ENCODE measurements at places on chromosomes 5 and 9.
A peak's percentile ranks its signal among the peaks of the same experiment; 100 is the strongest.

GRCh38 chr5:132506094-132506692, 15.6 kb upstream of the IRF1 start:
- DNase-seq, result no peak

GRCh38 chr9:16572005-16572734, 298.3 kb downstream of the BNC2 start:
- DNase-seq, result no peak

GRCh38 chr5:61330845-61331406, 1.1 kb upstream of the ZSWIM6 start:
- peak; percentile 71 for DNase-seq

DNA sequence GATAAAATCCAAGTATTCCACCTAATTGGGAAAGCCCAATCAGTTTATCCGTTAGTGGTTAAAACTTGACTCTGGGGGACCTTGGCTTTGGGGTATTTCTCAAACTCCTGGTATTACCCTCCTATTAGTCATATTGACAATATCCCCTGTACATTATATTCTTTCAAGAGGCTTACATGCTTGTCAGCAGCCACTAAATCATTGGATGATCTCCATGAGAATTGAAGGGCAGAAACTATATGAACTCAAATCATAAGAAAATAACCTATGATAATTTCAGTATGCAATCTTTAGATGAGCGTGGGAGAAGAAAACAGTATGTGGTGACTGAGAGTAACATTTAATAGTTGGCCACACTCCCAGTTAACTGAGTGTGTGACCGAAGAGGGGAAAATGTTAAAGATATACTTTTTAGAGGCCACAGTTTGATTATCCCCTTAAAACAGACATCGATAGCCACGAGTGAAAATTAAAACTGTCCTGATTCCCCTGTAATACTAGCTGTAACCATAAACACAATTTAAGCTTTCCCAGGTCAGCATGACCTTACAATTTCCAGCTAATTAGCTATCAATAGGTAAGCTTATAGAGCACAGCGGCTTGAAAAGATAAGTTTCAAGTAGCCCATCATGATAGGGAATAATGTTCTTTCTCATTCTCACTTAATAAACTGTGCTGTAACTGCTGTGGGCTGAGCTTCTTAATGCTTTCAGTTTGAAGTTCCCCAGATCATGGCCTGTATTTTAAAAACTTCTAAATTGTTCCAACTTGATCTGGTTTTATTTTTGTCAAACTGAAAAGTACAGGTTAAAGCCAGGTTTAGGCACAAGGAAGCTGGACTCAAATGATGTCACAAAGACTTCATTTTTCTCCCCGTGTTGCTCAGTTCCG, 58.6 kb downstream of the PUM3 start:
- DNase-seq, result no peak

GRCh38 chr5:72244862-72245371, 75.1 kb downstream of the MRPS27 start:
- DNase-seq, result no peak

- DNase-seq, result no peak
Observed at GRCh38 chr9:121812159-121812735, 160.8 kb downstream of the DAB2IP start.

GRCh38 chr9:92974761-92975755, 27.7 kb downstream of the FGD3 start:
- no peak for DNase-seq

DNA sequence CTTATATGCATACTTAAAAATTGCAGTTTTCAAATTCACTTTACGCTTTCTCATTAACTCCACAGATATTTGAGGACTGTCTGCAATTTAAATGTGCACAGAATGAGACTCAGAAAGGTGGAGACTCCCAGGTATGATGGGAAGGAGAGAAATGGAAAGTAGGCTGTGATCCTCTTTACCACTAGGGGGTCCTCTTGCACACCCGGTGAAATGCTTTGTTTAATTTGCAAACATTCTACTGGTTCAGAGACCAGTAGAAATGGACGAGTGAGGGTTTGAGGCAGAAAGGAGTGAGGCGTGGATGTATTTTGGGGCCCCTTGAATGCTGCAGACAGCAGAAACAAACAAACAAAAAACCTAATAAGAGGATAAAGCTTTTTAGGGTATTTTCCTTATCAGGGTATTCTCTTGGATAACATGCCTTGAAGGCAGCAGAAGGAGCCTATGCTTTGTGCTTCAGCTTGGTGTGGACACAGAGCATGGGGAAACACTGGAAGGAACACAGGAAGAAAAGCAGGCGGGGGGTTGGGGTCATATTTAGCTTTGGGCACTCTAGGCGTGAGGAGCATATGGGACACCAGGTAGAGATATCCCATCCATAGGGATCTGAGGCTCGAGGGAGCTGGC, 410.1 kb downstream of the DMRT2 start:
- DNase-seq, result no peak

- DNase-seq, result peak; percentile 15
Observed at GRCh38 chr5:52800394-52801213, 12.9 kb downstream of the ITGA1 start.

DNA sequence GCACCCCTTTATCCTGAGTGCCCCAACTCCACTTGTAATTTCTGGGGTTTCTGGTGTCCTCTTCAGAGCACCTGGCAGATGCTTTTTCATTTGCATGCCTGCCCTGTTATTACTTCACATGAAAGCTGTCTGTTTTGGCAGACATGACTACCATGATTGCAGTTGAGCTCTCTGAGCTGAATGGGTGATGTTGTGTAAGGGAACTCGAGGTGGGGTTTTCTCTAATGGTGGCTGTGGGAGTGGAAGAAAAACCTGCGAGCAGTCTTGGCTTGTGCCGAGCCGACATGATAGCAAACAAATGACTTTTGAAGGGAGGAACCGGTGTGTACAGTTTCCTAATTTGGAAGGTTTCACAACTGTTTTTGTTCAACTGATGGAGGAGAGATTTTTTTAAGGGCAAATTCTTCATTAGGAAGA, 196.2 kb downstream of the AOPEP start:
- no peak for DNase-seq

DNA sequence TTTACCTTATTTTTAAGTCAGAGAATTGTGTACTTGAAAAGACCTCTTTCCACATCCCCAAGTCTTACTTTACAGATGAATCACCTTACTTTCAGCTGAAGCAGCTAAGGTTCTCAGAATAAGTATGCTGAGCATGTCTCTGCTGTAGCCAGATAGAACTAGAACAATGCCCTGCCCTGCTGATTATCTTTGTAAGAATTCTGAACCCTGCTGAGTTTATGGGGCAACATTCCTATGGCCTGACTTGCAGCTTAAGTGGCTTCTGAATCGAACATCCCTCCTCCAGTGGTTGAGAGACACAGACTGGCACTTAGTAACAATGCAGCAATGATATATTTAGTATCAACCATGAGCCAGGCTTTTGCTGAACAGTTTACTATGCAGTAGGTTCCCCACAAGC, 592.0 kb upstream of the WWC1 start:
- no peak for DNase-seq

GRCh38 chr9:125914411-125914810, 167.2 kb downstream of the PBX3 start:
- no peak for DNase-seq

GRCh38 chr9:137049544-137050449, 3.8 kb upstream of the NPDC1 start:
- DNase-seq, result no peak

- no peak for DNase-seq
Observed at GRCh38 chr9:134474055-134474370, 147.8 kb downstream of the RXRA start.

GRCh38 chr9:129586685-129587084, 34.2 kb downstream of the C9orf50 start:
- no peak for DNase-seq

- DNase-seq, result no peak
Observed at GRCh38 chr9:96135076-96135752, 166.8 kb downstream of the HSD17B3 start.

DNA sequence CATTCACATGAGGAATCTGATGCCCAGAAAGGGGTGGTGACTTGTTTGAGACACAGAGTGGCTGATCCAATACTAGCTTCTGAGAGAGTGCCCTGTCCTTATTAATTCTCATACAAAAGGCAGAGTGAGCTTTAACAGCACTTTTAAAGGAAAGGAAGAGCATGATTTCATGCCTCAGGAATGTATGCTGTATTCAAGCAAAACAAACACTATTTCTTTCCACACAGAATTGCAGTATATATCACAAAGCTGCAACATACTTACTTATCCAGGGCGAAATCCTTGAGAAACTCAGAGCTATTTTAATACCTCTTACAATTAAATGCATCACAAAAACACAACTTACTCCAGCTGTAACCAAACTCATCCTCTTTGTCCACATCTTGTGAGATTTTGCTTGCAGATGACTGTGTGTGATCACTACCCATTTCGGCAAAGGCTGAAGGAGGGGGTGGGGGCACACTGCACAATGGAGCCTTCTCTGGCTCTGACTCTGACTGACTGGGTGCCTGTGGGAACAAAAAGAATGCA, 139.8 kb downstream of the MPDZ start:
- no peak for DNase-seq

- no peak for DNase-seq
Observed at GRCh38 chr9:119951090-119951489, 581.9 kb upstream of the BRINP1 start.

DNA sequence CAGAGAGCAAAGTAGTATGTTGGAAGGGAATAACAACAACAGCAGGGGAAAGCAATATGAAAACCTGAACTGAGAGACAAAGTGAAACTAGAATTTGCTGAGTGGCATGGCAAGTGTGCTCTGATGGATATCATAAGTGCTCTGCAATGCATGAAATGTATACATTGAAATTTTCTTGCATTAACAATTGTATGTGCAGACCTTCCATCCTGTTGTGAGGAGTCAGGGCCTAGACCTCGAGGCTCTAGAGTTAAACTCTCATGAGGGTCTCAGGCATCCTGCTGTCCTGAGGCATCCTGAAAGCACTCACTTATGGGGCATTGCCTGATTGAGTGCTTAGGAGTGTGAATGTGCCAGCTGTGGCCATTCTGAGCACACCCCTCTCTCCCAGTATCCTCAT, 1.1 kb downstream of the ECM2 start:
- no peak for DNase-seq

DNA sequence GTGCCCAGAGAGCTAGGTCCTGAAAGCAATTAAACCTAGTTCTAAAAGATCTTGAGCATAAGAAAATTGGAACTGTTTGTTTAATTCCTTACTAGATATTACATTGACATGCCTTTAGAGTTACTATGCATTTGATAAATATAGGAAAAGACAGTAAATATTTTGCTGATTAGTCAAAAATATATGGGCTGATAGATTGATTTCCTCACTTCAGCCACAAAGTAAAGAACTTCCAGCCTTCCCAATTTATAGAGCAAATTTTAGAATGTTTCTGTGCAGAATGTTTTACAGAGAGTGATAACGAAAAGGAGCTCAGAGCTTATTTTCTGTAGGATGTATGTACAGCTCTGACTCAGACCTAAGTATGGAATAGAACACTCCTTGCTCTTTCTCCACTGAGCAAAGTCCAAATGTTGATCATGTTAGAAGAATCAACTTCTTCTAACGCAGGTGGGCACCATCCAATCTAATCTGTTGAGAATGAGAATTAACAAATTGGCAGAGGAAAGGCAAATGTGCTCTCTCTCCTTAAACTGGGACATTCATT, 72.9 kb upstream of the PAM start:
- no peak for DNase-seq

DNA sequence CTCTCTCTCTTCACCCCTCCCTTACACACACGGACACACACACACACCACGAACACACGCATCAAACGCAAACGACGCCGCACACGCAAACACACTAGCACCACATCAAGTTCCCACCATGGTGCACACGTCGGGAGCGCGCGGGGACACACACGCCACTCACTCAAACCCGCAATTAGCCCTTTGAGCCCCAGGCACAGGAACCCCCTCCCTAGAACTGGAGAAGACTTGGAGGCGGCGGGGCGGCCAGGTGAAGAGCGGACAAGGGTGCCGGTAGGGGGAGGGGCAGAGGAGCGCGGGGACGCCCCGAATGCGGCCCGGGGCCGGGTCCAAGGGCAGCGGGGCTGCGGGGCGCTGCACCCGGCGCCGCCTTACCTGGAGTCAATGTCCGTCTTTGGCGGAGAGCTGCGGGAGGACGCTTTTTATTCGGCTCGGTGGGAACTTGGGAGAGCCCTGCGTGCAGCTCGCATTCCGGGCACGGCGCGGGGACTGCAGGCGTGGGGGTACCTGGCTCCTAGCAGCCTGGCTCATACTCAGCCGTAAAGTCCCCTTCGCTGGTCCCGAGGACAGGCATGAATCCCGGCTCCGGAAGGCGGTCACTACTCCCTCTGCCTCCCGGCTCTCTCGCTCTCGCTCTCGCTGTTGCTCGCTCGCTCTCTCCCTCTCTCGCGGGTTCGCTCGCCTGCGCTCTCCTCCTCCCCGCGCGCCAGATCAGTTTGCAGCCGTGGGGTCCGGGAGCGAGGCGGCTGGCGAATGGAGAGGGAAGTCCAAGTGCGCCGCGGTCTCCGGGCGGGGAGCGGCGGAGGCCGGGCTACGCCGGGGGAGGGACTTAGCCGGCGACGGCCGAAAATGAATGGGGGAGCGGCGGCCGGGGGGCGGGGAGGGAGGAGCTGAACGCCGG, at the start of gene BRINP1:
TSS of gene BRINP1 (minus strand) at position 755 of the 901 bp plus-strand sequence. CDS start 56,080 bp downstream, outside the sequence.
- DNase-seq, result no peak

DNA sequence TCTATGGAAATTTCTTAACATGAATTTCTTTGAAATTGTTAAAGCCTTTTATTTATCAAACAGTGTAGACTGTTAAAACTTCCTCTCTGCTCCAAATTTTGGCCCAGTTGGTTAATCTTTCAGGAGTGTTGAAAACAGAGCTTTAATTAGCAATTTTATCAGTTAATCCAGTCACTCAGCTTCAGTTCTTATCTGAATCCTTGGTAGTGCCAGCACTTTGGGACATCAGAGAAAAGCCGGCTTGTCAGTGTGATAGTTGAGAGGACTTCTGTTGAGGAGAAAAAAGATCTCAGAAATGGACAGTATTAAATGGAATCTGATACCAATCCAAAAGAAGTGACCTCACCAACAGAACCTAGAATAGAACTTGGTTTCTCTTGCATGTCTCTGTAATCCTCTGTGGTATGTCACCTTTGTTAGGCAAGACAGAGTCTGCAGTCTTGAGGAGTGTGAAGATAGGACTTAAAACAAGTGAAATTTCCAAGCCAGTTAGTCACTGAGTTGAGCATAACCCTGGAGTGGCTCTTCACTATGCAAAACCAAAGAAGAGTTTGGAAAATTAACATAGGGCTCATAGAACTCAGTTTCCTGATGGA, 251.8 kb downstream of the NNT start:
- no peak for DNase-seq

GRCh38 chr9:99445371-99445891, 223.3 kb downstream of the SEC61B start:
- DNase-seq, result no peak

- no peak for DNase-seq
Observed at GRCh38 chr9:136050266-136050700, 44.8 kb downstream of the NACC2 start.

GRCh38 chr9:118276784-118277183, 572.6 kb downstream of the TLR4 start:
- no peak for DNase-seq

DNA sequence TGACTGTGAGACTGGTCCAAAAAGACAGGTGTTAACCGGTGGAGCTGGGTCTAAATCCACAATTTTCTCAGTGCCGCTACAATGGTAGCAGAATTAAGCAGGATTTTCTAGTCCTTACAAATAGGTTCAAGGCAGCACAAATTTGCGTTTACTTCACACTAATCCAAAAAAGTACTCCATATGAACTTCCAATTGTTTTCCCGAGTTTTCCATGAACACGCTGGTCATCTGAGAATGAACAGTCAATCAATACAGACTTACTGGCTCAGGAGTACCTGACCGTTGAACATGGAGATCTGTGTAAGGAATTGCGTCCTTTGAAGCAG, 709 bp downstream of the SLC35D2 start:
- no peak for DNase-seq

GRCh38 chr9:129108805-129109536, 1.6 kb downstream of the CRAT start:
- no peak for DNase-seq

- DNase-seq, result no peak
Observed at GRCh38 chr9:131379056-131379455, 14.8 kb upstream of the PRRC2B start.
